ENCODE measurements at places on chromosomes 11 and 22. TPM values are rescaled to one million over a fixed set of nuclear protein-coding genes. Genes with fewer than 3 reads are reported as not detected.
A peak's percentile ranks its signal among the peaks of the same experiment; 100 is the strongest.

GRCh38 chr11:128594226-128594625, 6.9 kb upstream of the ETS1 start:
- no peak for DNase-seq

DNA sequence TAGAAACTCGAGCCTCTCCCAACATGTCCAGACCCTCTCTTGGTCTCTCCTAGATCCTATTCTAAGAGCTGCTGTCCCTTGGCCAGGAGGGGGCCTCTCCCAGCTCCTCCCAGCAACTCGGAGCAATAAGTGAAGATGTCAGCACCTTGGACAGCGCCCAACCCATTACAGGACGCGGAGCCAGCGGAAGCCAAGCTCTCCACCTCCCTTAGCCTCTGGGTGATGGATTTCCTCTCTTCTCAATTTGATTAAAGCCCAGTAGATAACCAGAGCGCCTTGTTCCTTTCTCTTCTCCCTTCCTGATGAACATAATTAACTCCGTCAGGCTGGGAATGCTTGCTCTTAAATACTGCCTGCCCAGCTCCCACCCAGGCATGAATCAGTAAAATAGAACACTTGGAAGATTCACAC, 26.2 kb upstream of the TPBGL start:
- DNase-seq, result peak; percentile 87

DNA sequence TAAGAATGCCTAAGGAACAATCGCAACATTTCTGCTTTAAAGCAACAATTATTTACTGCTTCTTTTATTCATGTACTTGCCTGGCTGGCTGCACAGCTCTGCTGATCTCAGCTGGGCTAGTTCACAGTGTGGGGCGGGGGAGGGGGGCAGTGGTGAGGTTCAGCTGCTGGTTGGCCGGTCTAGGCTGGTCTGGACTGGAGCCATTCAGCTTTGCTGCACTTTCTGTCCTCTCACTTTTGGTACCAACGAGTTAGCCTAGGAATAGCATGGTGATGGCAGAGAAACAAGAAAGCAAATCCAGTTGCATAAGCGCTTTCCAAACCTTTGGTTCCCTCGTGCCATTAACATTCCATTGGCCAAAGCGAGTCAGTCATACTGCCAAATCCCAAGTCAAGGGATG, 16.0 kb upstream of the MIF start:
- no peak for DNase-seq

DNA sequence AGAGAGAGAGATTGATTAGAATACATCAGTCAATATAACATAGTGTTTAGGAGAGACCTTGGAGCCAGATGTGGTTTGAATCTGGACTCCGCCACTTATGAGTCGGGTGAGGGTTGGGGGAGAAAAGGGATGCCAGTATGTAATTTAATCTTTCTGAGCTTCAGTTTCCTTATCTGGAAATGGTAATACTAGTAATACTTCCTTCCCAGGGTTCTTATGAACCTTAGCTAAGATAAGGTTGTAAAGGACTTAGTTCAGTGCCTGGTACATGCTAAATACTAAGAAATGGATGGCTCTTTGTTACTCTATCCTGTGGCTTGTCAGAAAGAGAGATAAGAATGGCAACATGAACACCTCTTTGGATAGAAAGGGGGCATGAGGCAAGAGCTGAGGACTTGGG, 226.1 kb upstream of the NARS2 start:
- no peak for DNase-seq

GRCh38 chr11:94732617-94733281, 35.4 kb upstream of the AMOTL1 start:
- DNase-seq, result no peak

DNA sequence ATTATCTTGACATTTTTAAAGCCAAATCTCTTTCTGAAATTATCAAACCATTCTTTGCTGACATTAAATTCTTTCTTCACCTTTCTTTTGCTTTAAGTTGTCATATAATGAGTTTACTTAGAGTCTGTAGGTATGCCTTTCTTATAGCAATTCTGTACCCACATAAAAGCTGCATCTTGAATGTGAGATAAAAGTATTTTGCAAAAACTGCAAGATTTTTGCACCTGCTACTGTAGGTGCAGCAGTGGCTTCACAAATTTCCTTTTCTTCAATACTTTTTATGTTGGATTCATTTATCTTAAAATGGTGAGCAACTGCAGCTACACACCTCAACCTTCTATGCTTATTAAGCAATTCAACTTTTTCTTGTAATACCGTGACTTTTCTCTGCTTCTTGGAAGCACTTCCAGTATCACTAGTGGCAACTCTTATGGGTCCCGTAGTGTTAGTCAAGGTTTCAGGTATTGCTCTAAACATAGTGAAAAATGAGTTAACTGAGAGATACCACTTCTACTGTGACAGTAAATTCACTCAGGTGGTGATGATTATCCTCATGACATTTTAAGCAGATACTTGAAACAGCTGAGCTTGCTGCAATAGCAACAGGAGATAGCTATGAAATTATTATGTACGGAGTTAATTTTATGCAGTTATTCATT, 18.8 kb downstream of the ZFP91 start:
- DNase-seq, result no peak

DNA sequence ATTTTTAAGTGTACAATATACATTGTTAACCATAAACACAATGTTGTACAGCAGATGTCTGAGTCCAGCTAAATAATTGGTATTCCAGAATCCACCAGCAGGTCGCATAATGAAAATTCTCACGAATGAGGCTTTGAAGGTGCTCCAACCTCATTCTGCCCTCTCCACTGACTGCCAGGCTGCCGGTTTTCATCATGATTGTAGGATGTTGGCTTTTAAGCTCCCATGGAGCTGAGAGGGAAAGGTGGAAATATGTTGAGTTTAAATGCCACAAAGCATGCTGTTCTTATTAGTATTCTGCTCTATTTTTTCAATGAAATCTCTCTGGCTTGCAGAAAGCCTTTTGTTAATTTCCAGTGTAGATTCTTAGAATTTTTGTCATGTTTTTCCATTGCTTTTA, 337.2 kb upstream of the DDI1 start:
- DNase-seq, result no peak

DNA sequence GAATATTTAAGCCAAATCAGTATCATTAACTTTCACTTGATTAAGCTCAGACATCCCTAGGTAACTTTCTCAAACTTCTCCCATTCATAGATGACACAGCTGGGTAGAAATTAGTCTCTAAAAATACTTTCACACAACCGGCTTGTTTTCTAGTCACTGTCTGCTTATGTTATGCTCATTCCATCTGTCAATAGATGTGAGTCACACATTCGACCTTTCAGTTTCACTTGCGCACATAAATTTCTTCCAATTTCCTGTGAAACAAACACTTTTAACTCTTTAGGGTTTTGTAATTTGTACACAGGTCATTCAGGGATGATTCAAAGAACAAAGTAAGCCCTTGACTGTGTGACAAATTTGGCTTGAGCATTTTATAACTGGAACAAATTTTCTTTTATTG, 723.0 kb downstream of the KCNA4 start:
- DNase-seq, result no peak

- DNase-seq, result no peak
Observed at GRCh38 chr22:31754813-31755212, 994 bp downstream of the DEPDC5 start.

- DNase-seq, result no peak
Observed at GRCh38 chr11:123531325-123531724, 101.3 kb downstream of the GRAMD1B start.

GRCh38 chr11:73414977-73415651, 38.9 kb downstream of the RELT start:
- DNase-seq, result no peak

- no peak for DNase-seq
Observed at GRCh38 chr22:40334060-40334459, 12.2 kb upstream of the ADSL start.

- DNase-seq, result no peak
Observed at GRCh38 chr11:34614344-34615104, 6.4 kb upstream of the EHF start.

DNA sequence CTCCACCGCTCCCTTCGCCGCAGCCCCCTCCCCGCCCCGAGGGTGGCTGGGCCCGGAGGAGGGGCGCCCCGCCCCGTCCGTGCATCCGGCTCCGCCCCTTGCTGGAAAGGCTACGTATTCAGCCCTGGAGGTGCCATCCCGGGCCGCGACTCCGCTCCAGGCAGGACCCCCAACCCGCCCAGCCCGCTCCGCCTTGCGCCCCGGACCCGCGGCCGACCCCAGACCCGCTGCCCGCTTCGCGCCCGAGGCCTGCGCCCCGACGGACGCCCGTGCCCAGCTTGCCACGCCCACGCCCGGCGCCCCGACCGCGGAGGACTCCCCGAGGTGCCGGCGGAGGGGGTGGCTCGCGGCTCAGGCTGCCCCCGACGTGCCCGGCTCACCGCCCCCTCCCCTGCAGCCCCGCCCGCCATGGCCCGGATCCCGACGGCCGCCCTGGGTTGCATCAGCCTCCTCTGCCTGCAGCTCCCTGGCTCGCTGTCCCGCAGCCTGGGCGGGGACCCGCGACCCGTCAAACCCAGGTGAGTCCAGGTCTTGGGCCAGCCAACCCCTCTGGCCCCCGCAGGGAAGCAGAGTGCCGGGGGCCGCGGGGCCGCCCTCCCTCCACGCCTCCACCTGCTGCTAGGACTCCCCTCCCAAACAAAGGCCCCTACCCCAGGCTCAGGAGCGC, at the start of gene ADM2:
ADM2 (plus strand) TSS at position 104 of the 667 bp plus-strand sequence; CDS start at position 409, 305 bp downstream.
- peak; percentile 59 for DNase-seq

- DNase-seq, result no peak
Observed at GRCh38 chr11:16293204-16293681, 63.1 kb downstream of the SOX6 start.

GRCh38 chr11:82989628-82990404, 81.9 kb downstream of the RAB30 start:
- DNase-seq, result no peak

GRCh38 chr22:36277482-36278291, 24.8 kb downstream of the APOL1 start:
- peak; percentile 66 for DNase-seq

DNA sequence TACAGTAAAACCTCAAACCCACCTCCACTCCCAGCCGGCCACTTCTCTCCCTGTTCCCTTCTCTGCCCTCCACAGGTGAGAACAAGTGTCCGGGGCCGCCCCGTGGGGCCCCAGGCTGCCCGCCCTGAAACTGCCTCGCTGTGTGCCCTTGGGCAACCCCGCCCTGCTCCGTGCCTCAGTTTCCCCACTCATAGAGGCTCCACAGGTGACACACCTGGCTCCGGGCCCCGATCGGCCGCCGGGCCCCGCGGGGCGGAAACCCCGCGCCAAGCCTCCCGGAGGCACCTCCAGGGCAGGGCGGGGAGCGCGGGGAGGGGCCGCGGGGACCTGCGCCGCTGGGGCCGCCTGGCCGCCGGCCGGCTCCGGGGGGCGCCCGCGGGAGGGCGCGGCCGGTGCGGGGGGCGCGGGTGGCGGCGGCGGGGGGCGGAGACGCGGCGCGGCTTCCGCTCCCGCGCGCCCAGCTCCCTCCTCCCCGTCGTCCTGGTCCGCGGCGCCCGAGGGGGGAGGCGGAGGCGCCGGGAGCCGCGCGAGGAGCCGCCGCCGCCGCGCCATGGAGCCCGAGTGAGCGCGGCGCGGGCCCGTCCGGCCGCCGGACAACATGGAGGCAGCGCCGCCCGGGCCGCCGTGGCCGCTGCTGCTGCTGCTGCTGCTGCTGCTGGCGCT, at the start of gene LRP5:
LRP5 (plus strand) TSS at position 475 of the 663 bp plus-strand sequence; CDS start at position 599, 124 bp downstream.
- DNase-seq, result no peak

DNA sequence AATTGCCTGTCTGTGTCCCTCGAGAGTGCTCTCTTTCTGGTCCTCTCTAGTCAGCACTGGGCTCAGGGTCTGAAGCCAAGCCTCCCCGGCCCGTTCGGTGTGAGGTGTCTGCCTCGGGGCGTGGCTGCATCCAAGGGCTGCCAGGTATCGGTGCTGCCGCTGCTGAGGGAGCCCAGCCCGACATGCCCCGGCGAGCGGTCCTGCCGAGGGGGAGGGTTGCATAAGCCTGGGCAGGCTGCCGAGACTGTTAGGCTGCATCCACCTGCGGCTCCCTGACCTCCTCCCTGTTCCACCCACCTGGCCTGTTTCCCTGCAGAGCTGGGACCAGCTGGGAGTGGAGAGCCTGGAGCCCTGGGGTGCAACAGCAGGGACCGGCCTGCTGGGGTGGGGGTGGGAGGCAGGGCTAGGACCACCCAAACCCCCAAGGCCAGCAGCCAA, 6.3 kb downstream of the OVOL1 start:
- DNase-seq, result peak; percentile 93

- peak; percentile 67 for DNase-seq
Observed at GRCh38 chr11:74412733-74413359, 14.6 kb upstream of the PGM2L1 start.

- no peak for DNase-seq
Observed at GRCh38 chr22:20798974-20799373, 25.1 kb downstream of the SERPIND1 start.

The SEPTIN5 gene
- total RNA-seq, result 15.0 TPM

The CD248 gene
- 10.6 TPM for total RNA-seq

The SC5D gene
- 22.1 TPM for total RNA-seq

The TH gene
- 0.66 TPM for total RNA-seq

The PRR5L gene
- 2.6 TPM for total RNA-seq

The OR52N4 gene
- total RNA-seq, result not detected

The CDC42EP1 gene
- 73.2 TPM for total RNA-seq

The P2RX6 gene
- total RNA-seq, result not detected
